Inflammatory macrophage treated with lipopolysaccharide for 1 hour (primary cell): ENCODE measurements at places on chromosomes 11 and 22.

- no peak for DNase-seq
Measured at GRCh38 chr11:2555336-2555735, 110.5 kb downstream of the KCNQ1 start.

GRCh38 chr11:132610216-132610615, 922.1 kb downstream of the OPCML start:
- DNase-seq, result no peak

GRCh38 chr22:30905696-30906341, 62.8 kb downstream of the MORC2 start:
- no peak for DNase-seq

DNA sequence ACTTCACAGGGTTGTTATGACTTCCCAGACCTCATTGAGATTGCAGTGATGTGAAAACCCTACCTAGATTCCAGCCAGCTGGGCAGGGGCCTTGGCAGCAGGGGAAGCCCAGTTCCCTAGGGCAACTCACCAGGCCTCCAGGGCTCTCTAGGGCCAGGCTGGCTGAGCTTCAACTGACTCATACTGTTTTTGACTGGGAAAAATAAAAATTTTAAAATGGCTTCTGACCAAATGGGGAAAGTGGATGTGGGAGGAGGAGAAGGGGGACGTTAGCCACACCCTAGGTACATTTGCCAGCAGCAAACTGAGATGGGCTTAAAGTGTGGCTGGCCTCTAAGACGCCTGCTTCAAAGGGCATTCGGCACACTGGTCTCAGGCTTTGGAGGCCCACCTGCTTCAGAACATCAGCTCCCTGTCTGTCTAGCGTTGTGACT, 39.0 kb downstream of the BMAL1 start:
- DNase-seq, result no peak

- no peak for DNase-seq
Measured at GRCh38 chr11:12922980-12923507, 86.1 kb upstream of the RASSF10 start.

DNA sequence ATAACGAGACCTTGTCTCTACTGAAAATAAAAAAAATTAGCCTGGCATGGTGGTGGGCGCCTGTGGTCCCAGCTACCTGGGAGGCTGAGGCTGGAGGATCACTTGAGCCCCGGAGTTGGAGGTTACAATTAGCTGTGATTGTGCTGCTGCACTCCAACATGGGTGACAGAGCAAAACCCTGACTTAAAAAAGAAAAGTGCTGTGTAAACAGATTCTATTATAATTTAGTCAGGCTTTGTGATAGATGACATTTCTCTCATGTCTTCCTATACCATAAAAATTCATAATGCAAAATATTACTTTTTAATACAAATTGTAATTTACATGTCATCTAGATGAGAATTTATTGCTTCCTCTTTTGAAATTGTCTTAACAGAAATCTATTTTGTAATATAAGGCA, 94.1 kb downstream of the MTMR3 start:
- no peak for DNase-seq
